ENCODE measurements at places on chromosomes 3 and 15. TPM values are rescaled to one million over a fixed set of nuclear protein-coding genes. Genes with fewer than 3 reads are reported as not detected.

- no peak for DNase-seq
These were observed 71.3 kb upstream of the WNT7A start for GRCh38 chr3:13951184-13951583.

GRCh38 chr3:6512172-6512800 is 348.6 kb upstream of the GRM7 start:
- DNase-seq, result no peak

- no peak for DNase-seq
These were observed 273.8 kb upstream of the DCBLD2 start for GRCh38 chr3:99175276-99175812.

DNA sequence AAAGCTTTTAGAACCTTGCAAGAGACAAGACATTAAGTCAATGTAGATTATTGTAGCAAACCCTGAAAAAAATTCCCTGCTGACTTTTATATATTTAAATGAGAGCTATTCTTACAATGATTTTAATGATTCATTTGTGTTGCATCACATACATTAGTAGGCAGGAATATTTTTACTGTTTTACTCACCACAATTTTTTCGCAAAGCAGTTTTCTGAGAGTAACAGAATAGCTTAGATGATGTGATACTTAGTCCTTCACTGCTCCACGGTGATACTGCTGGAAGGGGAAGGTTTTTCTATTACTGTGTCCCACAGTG is 43.9 kb upstream of the CLRN1 start:
- no peak for DNase-seq

DNA sequence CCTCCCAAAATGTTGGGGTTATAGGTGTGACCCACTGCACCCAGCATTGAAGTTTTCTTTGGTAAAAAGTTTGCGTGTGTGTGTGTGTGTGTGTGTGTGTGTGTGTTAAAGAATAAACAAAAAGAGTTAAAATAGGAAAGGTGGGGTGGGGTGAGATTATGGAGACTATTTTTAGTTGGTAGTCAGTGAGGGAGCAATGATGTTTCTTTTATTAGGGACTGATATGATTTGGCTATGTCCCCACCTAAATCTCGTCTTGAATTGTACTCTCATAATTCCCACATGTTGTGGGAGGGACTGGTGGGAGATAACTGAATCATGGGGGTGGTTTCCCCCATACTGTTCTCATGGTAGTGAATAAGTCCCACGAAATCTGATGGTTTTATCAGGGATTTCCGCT is 92.2 kb downstream of the CGNL1 start:
- DNase-seq, result no peak

DNA sequence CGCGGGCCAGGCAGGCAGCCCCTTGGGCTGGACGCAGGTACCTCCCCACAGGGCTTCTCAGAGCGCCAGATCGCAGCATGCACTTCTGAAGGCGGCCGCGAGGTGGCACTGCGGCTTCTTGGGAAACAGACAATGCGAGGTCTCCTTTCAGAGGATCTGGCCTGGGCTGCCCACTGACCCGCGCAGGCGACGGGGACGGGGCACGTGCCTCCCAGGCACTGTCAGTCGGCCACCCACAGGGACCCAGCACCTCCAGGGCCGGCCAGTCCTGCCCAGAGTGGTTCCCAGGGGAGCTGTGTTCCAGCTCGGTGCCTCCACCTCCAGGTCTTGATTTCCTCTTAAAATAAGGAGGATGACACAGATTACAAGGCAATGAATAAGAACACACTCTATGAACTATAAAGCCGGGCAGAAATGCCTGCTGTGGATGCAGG is 24.4 kb upstream of the TXNRD3 start:
- peak; percentile 72 for DNase-seq

- DNase-seq, result peak; percentile 40
These were observed 85.1 kb downstream of the MTHFS start for GRCh38 chr15:79811406-79812405.

- DNase-seq, result no peak
These were observed 550.5 kb upstream of the GBE1 start for GRCh38 chr3:82311901-82312300.

DNA sequence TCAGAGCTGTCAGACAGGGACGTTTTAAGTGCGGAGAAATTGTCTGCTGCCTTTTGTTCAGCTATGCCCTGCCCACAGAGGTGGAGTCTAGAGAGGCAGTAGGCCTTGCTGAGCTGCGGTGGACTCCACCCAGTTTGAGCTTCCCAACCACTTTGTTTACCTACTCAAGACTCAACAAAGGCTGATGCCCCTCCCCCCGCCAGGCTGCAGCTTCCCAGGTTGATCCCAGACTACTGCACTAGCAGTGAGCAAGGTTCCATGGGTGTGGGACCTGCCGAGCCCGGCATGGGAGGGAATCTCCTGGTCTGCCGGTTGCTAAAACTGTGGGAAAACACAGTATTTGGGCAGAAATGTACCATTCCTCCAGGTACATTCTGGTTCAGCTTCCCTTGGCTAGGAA is 282.1 kb downstream of the VGLL3 start:
- DNase-seq, result no peak

Gene ERICH6
- total RNA-seq, result not detected

Gene BUB1B
- 126 TPM for total RNA-seq

Gene KNG1
- not detected for total RNA-seq
